ENCODE measurements at places on chromosomes 2 and 18.

DNA sequence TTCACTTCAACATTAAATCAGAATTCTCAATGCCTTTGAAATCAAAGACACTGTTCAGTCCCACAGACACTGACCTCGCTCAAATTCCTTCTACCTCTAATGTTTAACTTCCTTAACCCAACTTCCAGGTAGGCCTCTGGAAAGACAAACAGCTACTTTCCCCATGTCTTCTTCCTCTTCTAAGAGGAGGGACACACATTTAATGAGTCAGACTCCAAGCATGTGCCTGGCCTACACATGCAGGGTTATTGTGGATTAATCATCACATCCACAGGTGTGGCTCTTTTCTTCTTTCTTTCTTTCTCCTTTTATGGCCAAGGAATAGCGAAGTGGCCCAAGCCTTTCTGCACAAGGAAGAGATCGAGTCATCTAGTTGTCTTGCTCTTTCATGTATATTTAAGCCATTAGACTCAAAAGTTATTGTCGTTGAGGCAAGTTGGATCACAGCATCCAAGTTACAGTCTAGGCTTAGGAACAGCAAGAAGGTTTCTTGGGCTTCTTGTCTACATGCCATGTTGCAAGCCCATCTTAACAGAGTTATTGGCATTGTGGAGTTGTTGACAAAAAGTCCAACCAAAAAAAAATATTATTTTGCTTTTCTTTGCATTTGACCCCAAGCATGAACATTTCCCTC lies 387.8 kb downstream of the IRS1 start:
- no peak for DNase-seq

- DNase-seq: no peak
Measured at GRCh38 chr2:173572848-173573247, 218.2 kb downstream of the CDCA7 start.

DNA sequence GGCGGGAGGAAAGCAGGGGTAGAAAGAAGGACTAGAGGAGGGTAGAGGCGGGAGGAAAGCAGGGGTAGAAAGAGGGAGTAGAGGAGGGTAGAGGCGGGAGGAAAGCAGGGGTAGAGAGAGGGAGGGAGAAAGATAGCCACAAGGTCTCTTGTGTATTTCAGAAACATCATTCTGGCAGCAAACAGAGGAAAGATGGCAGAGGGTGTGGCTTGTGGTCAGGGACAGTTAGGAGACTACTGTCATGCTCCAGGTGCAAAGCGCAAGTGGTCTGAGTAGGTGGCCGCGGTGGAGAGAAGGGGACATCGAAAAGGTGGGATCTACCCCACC lies 82.4 kb upstream of the TAF1B start:
- no peak for DNase-seq

DNA sequence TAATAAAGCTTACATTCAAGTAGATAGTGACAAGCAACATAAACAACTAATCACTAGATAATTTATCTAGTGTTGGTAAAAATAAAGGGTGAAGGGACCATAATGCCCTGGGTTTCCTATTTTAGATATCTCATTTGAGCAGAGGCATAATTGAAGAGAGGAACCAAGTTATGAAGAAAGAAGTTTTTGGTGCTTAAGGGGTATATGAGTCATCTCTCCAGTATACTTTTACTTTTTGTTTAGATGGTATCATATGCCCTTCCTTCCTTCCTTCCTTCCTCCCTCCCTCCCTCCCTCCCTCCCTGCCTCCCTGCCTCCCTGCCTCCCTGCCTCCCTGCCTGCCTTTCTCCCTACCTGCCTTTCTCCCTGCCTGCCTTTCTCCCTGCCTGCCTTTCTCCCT lies 1053.5 kb upstream of the CELF4 start:
- no peak for DNase-seq

DNA sequence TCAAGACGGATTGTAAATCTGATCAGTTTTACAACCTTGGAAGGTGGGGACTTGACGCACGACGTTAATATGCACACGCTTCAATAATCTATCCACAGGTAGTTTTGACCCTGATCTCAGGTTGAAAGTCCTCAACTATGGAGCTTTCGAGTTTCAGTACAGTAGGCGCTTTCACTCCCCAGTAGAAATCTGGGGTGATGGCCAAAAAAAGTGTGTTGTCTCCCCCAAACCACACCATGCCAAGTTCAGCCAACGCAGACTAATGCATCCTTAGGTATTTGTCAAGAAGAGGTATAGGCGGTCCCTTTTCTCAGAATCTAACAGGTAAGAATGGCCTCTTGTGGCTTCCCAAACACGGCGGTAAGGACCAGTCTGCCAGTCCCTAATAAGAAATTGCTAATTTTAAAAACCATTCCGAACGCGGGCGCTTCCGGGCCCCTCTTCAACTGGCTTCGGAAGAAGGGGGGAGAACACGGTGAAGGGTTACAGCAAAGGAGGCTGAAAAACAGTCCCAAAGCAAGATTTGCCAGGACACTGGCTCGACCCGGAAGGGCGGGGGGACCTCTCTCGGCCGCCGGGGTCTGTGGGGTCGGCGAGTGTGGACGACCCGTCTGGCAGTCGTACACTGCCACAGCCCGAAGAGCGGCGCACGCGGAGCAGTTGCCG lies 659 bp downstream of the FAM210A start:
- DNase-seq: peak; percentile 2

GRCh38 chr2:176172007-176172894 lies 15.1 kb downstream of the HOXD3 start:
- DNase-seq: no peak

DNA sequence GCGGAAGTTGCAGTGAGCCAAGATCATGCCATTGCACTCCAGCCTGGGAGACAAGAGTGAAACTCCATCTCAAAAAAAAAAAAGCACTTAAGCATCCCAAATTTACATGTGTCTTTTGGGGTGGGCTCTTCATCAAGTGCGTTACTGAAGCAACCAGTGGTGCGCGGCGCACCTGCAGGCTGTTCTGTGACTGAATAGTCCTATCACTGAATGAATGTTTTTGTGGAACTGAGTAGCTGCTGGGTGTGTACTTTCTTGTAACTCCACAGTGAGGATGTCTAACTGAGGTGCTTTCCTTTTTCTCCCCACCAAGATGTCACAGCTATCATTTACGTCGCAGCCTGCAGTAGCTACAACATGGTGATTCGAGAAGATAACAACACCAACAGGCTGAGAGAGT lies 17.0 kb downstream of the CHMP1B start:
- no peak for DNase-seq

- DNase-seq: no peak
Measured at GRCh38 chr2:203803053-203803429, 64.5 kb upstream of the CTLA4 start.

DNA sequence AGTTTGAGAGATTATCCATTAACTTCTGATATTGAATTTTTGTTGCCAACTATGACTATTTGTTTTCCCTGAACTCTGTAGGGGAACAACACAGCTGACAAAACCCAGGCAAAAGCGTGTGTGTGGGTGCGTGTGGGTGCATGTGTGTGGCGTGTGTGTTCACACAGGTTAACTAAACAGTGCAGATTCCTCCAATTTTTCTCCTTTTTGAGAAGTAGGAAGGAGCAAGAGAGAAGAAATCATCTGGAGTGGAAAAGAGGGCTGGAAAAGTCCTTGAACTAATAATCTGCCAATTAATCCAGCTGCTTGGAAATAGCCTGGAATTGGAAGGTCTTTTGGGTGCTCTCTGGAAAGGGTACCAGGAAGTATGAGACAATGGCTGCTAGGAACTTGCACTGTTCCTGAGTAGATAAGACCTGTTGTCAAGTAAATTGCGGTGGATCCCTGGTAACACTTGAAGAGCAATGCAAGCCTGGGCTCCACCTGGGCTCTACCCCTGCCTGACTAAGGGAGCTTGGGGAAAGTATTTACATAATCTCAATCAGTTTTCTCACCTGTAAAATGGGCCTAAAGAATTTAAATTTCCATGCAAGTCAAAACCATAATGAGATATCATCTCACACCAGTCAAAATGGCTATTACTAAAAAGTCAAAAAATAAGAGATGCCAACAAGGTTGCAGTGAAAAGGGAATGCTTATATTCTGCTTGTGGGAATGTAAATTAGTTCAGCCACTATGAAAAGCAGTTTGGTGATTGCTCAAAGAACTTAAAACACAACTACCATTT lies 40.5 kb upstream of the IL1R1 start:
- DNase-seq: no peak

DNA sequence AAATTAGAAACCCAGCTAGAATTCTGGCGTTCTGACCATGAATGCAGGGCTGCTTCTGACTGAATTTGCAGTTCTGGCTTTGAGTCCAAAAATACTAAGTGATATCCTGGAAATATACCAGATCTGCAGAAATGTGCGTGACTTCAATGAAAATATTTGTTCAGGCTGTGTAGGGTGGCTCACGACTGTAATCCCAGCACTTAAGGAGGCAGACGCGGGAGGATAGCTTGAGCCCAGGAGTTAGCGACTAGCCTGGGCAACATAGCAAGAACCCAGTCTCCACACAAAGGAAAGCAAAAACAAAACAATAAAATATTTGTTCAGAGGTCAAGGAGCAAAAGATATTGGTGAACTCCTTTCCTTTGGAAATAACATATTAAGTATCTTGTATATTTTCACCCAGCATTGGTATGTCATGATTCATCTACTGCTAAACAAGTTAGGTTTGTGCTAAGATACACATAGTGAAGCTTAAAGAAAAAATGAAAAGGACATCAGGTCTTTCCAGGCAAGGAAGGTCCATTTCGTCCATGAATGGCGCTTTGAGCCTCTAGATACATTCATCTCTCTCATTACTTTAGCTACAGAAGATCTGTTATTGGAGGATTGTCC lies 239.2 kb downstream of the CMPK2 start:
- DNase-seq: no peak

DNA sequence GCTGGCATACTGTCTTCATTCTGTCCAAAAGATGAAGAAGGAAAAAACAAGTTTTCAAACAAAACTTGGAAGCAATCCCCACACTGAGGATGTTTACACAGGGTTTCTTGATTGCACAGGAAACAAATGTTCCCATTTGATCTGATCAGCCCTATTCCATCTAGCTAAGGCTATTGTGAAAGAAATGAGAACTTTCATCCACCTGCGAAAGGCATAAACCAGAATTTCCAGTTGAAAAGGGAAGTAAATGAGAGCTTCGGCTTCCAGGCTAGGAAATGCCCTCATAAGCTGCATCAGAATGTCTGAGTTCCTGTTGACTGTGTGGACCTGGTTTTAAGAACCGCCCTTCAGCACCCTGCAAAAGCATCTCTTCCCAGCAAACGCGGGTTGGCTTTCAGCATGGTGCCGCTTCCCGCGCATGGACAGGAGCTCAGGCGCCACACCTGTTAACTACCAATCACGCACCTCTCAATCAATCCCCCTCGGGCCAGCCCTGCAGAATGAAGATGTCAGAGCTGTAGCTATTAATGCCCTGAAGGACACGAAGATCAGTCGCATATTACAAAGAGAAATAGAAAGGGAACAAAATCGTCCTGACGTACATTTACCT lies 850.4 kb downstream of the GALR1 start:
- no peak for DNase-seq

GRCh38 chr2:156834431-156834830 lies 398.3 kb downstream of the GPD2 start:
- DNase-seq: no peak

GRCh38 chr2:25650256-25650655 lies 23.1 kb downstream of the DTNB start:
- DNase-seq: no peak

DNA sequence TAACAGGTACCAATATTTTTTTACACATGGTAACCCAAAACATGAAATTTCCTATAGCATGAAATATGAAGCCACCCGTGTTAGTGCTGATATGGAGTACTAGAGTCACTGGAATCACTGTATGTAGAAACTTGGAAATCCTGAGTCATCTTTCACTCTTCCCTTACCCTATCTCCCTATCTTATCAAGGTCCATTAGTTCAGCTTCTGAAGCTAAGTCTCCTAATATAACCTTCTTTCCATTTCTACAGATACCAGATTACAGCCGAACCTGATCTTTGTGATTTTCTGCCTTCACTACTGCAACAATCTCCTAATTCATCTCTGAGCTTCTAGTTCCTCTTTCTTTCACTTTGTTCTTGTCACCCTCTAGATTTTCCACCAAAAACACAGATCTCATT lies 59.0 kb downstream of the SEPTIN10 start:
- DNase-seq: no peak

GRCh38 chr2:238979636-238980035 lies 131.8 kb downstream of the TWIST2 start:
- no peak for DNase-seq

Data from stimulated activated CD8-positive, alpha-beta memory T cell treated with anti-CD3 and anti-CD28 coated beads, Interleukin-7, amount 100 ng/mL, for 48 hours (primary cell).